ENCODE measurements at places on chromosomes 4 and X.

DNA sequence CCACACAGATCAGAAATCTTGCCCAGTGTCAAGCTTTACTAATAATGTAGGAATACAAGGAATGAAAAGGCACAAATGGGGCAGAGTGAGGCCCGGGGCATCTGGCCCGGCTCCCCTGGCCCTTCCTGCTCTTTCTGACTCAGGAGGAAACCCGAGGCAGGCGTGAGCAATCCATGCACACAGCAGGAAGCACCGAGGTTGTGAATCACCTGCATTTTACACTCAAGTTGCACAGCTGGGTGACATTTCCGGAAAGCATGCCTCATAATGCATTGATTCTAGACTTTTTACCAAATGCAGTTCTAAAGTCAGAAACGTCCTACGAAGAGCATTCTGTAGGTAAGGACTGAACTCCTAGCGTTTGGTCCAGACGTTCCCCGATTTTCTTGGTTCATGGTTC lies 38.9 kb downstream of the PRIMPOL start:
- DNase-seq = no peak

DNA sequence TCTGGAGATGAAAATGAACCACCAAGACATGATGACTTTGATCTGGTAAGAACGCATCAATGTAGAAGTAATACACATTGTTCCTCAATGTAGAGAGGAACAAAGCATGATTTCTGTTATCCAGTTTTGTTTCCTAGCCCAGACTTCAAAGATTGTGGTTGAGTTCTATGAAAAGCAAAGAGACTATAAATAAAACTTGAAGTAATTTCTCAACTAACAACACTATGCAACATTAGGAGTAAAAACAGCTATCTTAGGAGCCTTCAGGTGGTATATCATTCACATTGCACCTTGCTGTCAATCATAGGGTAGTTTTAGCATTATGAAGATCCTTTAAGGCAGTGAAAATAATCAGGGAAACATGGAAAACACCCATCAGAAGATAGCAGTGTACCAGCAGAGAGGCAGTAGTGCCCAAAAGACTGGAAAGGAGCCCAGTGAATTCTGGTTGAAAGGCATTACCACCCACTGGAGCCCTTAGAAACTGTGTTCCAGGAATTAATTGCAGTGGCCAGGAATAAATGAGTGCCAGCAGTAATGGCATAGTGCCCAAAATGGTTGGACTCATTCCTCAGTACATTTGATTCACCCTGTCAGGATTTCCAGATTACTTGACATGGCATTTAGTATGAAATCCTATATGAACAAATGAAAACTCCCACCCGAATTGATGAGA lies 300.7 kb upstream of the CXXC4 start:
- no peak for DNase-seq

GRCh38 chr4:22634541-22635181 lies 58.1 kb upstream of the GBA3 start:
- DNase-seq = no peak

DNA sequence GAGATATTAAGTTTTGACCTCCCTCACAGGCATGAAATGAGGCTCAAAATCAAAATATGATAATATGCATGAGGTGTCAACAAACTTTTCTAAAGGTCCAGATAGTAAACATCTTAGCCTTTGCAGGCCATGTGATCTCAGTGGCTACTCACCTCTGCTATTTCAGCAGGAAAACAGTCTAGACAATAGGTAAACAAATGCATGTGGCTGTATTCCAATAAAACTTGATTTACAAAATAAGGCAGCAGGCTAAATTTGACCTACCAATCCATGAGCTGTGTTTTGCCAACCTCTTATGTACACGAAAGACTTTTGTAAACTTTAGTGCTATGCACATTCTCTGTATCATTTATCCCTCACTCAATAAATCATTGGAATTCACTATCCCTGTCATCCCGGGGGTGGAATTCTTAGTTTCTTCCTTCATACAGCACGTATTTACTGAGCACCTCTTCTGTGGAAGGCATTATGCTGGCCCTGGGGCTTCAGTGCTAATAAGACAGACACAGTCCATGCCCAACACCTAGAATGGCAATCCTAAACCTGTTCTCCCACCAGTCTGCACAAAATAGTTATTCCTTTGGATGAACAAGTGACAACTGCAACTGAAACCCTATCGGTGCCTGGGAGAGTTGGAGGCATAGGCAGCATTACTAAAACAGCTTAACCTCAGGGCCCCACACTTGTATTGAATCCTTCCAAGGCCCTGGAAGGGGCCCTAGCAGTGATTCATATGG lies 19.9 kb downstream of the MAGEB17 start:
- DNase-seq = no peak

DNA sequence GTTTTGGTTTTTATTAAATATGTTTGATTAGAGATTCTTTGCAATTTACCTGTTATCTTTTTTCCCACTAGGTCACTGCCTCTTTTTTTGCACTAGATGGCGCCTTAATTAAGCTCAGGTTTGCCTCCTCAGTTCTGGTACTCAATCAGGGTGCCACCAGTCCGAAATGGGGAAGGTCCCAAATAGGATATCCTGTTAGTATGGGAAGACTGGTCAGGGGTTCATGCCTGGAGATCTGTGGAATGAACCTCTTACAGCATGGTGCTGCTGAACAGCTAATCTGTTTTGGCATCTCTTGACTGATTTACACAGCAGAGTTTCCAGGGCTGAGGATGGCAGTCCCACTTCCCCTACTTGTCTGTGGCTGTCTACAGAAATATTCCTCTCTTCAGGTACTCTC lies 24.2 kb upstream of the VSIG1 start:
- DNase-seq = no peak

DNA sequence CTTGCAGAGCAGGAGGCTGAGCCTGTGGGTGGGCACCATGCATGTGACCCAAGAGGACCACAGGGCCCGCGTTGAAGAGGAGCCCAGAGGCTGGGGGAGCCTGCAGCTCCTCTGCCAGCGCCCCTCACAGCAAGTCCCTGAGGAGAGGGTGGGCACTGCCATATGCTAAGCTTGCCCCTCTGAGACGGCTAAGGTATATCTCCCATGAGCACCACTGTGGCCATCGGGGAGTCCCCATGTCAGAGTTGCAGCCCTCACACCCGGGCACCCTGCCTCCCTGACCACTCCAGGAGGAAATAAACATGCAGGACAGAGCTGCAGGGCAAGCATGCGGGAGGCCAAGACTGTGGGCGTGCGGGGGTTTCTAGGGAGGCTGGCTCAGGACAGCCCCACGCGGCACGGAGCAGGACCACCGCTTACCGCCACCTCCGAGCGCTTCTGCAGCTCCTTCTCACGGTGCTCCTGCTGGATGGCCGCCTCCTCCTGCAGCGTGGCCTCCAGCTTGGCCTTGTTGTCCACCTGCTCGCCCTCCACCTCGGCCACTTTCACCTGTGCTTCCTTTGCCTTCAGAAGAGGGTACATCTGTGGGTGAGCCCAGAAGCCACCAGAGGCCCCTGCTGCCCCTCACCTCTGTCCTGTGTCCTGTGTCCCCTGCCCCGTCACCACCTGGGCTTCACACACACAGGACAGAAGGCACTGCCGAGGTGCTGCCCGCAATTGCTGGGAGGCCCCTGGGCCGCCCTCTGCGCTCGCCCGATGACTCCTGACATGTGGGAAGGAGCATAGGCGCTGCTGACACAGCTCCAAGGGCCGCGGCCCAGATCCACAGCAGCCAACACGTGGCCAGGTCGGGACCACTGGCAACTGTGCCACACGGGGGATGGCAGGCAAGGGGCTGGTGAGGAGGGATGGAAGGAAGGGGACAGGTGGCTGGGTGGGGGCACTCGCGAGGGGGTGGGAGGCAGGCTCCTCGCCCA lies 29.8 kb downstream of the FGFR3 start:
- no peak for DNase-seq

DNA sequence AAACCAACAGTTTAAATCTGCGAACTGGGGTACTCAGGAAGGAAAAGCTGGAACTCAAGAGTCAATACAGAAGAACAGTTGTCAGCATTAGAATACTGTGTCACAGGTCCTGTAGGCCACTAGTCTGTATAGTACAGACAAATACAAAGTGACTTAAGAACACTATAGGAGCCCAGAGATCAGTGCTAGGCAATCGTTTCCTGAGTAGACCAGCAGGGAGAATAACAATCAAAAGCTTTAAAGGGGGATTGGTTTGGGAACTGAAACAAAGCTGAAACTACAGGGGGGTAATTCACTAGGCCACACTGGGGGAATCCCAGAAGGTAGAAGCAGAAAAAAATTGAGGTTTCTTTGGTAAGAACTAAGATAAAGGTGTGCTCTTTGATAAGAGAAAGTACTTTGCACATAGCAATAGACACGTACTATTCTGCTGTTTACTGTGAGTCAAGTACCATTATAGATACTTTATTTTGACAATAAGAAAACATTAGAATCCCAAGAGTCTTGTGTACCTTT lies 339.7 kb downstream of the PCDH19 start:
- no peak for DNase-seq

DNA sequence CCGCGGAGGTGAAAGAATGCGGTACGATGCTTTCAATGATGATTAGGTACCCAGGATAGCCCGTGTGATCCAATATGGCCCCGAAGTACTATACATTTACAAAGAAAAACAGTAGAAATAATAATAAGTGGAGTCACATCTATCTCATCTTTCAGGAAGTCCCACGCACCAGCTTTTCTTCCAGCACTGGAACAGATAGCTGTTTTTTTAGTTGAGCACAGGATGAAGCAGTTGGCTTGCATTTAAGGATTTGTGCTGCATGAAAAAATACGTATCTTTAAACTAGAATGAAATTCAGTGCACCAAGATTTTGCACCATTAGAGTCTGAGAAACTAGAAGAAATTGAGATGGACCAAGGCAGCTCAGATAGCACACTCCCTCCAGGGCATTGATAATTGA lies 44.1 kb downstream of the SMIM20 start:
- no peak for DNase-seq

- no peak for DNase-seq
Measured at GRCh38 chr4:149056615-149057014, 614.4 kb upstream of the NR3C2 start.

DNA sequence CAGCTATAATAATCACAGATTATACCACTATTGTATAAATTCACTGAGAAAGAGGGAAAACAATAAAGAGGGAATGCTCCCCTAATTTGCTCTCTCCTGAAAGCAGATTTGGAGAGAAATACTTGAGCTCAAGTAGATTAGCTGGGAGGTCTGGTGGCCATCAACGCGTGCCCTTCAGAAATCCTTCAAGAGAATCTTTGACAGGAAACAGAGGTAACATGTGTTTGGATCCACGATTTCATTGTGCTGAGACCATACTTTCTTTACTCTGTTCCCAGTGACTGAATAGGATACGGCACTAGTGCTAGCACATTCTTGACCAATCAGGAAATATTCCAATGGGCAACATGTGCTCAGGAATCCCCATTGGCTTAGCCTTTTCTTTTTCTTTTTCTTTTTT lies 1395.3 kb downstream of the RAPGEF2 start:
- no peak for DNase-seq
